AG04449 (cell line): ENCODE measurements at places on chromosomes 7 and 10.
A peak's percentile ranks its signal among the peaks of the same experiment; 100 is the strongest.

GRCh38 chr7:55261386-55261770 is 103.8 kb upstream of the LANCL2 start:
- no peak for DNase-seq

GRCh38 chr7:17274551-17275245 is 23.8 kb upstream of the AHR start:
- DNase-seq: no peak

DNA sequence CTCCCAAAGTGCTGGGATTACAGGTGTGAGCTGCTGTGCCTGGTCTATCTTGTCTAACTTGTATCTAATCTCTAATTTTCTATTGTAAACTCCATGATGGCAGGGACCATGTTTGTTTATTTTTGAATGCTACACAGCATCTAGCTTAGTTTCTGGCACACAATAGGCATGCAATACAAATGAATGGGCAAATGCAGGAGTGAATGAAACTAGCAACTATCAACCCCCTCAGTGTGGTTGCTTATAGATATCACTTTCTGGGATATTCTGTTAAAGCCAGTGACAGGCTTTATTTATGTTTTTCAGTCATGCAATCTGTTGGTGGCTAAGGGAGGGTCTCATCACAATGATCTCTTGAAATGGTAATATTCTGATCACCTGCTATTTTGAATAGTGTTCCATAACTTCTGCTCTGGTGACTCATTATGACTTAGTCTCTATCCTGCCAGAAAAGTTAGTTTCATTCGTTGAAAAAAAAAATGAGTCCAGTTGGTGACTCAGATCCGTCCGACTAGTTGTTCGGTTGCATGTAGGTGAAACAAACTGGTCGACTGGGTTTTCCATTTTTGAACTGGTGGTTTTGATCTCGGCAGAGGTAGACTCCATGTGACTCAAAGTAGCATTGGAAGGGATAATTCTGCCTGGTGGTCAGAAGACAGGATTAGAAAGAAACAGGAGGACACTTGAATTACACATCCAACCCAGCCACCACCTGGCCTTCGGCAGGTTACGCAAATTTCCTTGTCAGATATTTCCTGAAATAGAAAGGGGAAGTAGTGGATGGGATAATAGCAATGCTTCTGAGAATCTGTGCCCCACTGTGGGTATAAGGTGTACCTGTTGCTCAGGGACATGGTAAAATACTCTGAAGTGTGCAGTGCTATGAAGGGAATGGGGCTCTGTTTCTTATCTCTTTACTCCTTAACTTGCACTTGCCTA is 76.8 kb downstream of the GATA3 start:
- no peak for DNase-seq

DNA sequence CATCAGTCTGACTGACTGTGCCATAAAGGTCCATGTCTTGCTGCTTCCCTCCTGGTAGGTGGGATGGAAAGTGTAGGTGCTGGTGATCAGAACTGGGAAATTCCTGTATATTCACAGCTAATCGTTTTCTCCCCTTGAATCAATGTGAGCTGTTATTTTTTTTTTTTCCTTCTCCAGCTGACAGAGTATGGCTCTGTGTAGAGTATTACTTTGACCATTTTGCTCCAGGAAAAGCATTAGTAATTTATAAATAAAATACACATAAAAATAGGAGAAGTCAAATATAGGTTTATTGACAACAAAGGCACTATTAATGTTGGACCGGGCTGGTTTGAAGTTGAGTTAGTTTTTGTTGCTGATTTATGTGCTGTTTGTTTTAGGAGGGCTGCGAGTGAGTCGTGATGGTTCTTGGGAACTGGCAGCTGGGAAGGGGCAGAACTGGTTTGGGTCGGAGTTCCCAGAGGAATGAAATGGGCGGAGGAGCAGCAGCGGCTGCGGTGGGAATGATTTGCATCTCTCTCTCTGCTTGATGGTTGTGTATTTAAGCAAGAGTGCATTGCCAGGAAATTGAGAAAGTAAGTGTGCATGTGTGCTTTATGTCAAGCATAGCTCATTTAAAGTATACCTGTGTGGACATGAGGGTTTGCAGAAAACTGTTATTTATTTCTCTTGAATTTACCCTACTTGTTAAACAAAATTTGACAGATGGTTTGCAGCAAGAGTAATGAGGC is 80.9 kb downstream of the LRMDA start:
- no peak for DNase-seq

DNA sequence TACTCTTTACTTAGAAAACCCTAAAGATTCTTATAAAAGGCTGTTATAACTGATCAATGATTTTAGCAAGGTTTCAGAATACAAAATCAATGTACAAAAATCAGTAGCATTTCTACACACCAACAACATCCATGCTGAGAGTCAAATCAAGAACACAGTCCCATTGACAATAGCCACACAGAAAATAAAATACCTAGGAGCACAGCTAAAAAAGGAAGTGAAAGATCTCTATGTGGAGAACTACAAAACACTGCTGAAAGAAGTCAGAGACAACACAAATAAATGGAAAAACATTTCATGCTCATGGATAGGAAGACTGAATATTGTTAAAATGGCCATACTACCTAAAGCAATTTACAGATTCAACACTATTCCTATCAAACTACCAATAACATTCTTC is 427.0 kb downstream of the KCNMA1 start:
- no peak for DNase-seq

DNA sequence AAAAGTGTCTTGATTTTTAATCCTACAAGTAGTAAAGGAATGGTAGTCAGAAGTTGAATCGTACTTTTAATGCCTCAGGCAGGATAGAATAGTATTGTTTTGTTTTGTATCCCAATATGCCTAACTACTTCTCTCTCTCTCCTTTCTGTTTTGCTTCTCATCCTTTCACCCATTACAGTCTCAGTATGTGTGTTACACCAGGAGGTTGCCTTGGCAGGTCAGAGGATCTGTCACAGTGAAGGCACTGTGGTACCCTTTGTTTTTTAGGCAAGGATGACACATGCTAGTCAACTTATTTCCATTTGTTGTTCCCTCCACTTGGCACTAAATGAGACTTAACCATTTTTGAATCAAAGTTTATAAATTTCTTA is 94.4 kb downstream of the MAPK8 start:
- no peak for DNase-seq

DNA sequence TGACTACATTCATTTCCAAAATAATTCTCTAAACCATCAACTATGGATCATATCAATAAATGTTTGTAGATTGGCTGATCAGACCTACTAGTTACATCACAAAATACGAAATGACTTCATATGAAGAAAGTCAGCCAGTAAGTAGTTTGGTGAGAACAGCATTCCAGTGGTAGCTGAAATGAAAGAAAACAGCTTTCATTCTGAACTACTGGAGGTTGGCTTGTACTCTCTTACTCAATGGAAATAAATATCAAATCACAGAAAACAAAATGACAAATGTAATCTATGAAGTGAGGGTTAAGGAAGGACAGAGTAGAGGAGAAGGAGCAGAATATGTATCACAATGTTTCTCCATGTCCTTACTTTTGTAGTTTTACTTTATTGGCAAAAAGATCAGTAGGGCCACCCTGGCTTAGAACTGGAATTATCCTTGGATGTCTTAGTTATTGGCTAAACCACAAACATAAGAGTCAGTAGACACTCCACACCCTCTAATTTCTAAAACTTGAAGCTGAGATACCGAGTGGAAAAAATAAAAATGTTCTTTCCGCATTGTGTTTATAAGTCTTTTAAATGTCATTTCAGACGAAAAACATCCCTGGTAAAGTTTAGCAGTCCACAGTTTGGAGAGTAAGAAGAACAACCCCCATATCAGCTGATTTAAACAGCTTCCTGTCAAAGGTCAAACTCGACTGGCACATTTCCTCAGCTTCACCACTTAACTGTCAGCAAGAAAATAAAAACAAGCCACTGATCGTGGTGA is 74.0 kb upstream of the DGKI start:
- DNase-seq: no peak

DNA sequence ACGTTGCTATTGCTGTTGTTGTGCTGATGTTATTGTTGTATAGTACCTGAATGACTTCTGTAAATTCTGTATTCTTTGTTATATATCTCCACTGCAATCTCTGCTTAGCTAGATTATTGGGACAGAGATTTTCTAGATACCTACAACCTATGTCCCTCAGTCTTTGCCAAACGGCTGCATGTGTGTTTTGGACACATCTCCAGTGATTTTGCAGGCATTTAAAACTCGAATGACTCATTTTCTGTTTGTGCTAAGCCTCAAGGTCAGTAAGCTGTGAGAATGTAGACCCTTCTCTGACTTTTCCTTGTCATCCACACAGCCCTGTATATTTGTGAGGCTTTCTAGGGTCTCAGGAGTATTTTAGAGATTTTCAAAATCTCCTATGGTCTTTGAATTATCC is 410.7 kb downstream of the POM121L12 start:
- no peak for DNase-seq

- no peak for DNase-seq
These were observed 31.5 kb downstream of the NRF1 start for GRCh38 chr7:129642871-129643549.

- DNase-seq: no peak
These were observed 60.8 kb upstream of the BTRC start for GRCh38 chr10:101293007-101293723.

DNA sequence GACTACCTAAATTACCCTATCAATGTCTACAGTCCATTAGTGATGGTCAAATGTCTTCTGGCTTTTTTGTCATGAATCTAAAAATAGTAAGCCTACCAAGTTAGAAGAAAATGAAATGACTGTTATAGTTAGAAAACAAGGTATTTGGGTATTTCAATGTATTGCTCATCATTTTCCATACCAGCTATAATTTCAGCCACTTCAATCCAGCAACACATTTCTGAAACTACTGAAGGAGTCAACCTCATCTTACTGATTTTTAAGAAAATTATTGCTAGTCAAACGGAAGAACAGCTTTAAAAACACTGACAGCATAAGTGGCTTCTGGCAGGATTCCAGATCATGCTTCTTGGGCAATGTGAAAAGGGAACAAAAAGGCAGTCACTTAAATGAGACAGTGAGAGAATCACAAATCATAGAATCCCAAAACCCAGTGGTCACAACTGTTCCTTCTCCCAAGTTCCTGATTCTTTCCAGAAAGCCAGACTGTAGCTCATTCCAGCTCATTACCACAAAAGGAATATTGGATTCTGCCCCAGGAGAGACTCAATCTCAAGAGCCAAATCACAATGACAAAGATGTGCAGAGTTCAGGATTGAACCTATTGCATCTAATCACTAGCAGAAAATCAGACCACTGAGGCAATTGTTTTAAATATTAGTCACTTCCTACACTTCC is 61.2 kb upstream of the LRRN3 start:
- no peak for DNase-seq

DNA sequence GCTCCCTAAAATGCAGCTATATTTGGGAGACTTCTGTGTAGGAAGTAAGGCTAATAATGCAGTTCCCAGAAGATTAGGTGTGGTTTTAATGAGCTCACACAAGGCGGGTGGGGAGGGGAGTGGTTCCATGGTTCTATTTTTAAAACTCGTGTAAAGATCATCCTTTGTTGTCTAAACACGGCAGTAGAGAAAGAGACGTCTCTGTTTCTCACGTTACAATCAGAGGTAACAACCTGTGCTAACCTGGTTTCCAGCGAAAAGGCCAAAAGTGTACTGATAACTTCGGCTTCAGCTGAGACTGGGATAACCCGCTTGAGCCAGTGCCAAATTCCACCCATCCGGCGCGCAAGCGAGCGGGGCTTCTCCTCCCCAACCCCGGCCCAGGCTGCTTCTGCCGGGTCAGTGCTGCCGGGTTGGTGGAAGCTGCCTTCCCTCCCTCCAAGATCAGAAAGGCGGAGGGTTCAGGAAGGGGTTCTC is 2.5 kb upstream of the MAP3K8 start:
- no peak for DNase-seq

- no peak for DNase-seq
These were observed 109.9 kb downstream of the ITGB8 start for GRCh38 chr7:20440472-20441105.

DNA sequence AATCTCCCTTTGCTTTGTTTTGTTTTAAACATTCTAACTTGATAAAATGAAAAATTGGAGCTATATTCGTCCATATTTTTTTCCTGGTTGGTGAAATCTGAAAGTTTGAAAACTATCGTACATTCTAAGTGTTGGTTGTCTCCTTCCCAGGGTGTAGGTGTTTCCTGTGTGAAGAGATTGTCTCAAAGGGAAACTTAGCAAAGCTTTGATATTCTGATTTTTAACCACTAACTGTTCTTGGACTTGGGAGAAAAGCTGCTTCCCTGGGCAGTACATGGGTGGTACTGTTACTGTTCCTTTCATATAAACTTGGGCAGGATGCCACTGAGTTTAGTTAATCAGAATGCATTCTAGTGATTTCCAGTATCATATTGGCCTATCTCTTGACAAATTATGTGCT is 253.5 kb upstream of the LRGUK start:
- DNase-seq: no peak

- DNase-seq: no peak
These were observed 43.3 kb upstream of the ELN start for GRCh38 chr7:73984481-73985205.

DNA sequence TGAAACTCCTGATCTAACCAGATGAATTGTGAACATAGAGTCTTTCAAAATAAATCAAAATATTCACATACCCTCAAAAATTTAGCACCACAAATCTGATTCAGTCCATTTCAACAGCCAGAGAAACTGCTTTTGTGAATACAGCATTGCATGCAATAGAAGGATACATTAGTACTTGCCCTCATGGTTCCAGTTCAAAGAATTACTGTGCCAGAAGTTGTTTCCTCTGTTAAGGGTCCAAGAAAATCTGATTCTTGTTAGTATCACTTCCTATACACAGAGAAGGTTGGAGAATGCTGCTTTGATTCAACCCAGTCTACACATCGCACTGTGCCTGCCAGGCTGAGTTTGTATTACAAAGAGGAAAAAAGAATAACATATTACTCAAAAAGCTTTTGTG is 115.6 kb downstream of the TFEC start:
- no peak for DNase-seq

GRCh38 chr7:80277434-80278427 is 143.1 kb downstream of the GNAI1 start:
- DNase-seq: no peak

GRCh38 chr7:23246555-23246954 is at the start of gene GPNMB:
GPNMB (plus strand) TSS chr7:23246775; CDS start chr7:23246858, 83 bp downstream.
- peak; percentile 93 for DNase-seq

DNA sequence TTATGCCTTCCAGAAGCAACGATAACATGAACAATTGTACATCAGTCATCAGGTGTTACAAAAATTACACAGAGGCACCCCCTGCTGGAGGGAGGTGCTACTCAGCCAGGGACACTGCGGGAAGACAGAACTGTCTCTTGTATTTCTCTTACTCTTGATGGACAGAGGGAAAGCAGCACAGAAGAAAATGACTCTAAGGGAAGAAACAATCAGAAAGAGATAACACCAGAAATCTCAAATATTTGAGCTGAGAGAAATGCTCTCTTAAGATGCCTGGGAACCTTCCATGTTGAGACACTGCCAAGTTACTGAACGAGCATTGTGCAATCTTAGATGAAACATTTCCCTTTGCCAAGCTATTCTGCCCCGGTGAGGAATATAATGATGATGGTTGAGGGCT is 227.6 kb upstream of the NPSR1 start:
- peak; percentile 23 for DNase-seq

DNA sequence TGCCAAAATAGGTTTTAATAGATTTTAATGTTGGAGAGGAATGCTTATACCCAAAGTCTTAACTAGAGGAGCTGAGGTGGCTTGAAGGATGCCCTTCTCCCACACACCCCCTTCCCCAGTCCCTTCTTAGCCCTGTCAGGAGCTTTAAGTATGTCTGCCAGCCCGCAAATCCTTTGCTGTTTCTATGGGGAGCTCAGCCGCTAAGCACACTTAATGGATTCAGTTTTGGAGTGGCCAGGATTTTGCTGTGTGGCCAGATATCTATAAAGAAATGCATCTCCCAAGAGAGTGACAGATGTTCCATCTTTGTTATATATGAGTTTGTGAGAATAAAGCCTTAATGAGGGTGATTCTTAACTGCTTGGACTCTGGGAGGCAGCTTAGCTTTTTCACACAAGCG is 152.9 kb upstream of the ZNF32 start:
- DNase-seq: no peak
